ENCODE measurements at places on chromosomes 6 and 20.

DNA sequence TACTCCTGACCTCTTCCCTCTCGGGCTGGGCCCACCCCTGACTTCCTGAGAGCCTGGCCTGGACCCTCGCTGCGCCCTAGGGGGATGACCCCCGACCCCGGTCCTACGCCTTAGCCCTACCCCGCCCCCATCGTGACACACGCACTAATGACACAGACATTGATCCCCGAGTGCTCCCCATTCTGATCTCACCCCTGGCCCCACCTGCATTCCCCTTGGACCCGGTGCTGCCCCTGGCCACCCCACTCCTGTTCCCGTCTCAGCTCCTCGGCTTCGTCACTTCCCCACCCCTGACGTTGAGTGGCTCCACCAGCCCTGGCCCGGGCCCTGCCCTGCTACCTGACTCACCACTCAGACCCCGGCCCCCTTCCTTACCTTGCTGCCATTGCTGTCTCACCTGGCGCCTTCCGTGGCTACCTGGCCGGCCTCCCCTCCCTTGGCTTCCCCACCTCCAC is 12.1 kb downstream of the RBCK1 start:
- DNase-seq, result no peak

DNA sequence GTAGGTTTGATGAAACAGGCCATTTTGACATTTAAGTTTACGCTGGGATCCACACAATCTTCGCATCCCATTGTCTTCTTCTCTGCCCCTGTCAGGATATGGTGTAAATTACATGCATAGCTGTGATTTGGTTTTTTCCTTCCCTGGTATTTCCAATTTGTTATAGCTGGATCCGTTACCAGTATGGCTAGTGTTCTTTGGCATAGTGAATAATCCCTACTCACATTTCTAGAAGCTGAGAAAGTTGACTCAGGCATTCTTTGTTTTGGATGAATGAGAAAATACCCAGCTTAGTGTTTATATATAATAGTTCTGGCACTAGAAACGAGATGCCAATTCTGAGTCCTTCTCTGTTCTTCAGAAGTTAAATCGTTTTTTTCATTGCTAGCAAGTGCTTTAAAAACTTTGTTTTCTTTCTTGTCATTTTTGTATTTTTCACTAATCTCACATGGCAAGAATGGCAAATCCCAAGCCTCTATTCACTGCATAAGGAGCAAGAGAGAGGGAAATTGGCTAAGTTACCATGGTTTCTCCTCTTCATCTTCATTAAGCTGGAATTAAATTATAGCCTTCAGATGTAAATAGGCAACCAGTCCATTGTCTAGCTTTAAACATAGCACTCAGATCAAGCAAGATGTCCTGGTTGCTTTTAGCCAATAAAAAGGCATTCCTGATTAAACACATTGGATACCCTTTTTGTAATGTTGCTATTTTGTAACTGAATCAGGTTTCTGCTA is 91.9 kb upstream of the LAMP5 start:
- DNase-seq, result no peak

DNA sequence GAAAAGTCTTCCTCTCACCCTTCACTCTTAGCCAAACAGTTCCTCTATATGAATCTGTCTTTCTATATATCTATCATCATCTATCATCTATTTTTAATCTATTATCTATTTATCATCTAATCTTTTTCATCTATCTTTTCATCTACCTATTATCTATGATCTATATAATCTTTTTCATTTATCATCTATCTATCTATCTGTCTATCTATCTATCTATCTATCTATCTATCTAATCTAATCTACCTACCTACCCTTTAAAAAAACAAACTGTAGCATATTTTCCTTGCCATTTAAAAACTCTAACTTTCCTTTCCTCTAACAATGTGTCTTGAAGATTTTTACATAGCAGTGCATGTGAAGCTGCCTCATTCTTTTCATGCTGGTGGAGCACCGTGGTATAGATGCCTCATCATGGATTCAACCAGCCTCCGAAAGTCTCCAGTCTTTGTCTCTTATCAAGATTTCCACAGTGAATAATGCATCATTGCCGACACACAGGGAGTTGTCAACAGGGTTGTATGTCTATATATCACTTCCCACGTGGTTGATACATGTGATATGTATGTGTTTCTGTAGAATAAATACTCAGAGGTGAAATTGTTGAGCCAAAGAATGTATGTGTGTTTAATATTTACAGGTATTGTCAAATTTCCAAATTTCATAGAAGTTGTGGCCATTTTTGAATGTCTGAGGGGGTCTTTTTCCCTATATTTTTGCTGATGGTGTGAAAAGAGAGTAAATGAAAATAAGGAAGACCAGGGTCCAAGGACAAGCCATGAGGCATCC is 51.3 kb downstream of the VEGFA start:
- no peak for DNase-seq

DNA sequence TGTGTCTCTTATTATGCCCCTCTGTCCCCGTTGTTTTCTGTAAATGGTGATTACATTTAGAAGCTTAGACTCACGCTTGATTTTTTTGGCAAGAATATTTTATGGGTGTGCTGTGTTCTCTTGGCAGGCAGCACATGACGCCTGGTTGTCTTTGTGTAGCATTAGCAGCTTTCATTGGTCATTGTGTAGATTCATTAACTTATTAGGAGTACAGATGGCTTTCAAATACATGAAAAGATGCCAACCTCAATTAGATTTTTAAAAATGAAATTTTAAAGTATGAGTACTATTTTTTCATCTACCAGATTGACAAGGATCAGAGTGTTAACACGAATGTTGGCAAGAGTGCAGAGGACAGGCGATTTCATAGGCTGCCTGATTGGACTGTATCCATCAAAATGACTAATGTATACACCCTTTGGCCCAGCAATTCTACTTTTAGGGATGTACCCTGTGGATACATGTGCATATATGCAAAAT is 15.2 kb downstream of the COX4I2 start:
- no peak for DNase-seq

GRCh38 chr6:96939007-96939805 is 14.7 kb downstream of the KLHL32 start:
- DNase-seq, result no peak

DNA sequence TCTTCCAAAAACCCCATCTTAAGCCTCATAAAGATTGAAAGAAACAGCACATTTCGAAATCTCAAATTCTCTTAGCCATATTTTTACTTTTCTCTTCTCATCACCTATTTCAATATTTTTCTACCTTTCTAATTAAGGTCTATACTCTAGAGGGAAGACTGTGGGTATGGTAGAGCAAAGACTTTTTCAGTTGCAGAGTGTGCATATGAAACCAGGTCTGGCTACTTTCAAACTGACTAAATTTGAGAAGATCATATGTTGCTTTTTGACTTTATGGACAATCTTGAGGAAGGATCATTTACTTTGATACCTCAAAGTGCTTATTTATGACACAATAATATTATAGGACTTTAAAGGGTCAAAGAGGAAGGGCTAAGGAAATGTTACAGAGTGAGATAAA is 20.7 kb downstream of the FILIP1 start:
- DNase-seq, result no peak

- no peak for DNase-seq
Measured at GRCh38 chr6:92989656-92990055, 429.7 kb downstream of the EPHA7 start.

DNA sequence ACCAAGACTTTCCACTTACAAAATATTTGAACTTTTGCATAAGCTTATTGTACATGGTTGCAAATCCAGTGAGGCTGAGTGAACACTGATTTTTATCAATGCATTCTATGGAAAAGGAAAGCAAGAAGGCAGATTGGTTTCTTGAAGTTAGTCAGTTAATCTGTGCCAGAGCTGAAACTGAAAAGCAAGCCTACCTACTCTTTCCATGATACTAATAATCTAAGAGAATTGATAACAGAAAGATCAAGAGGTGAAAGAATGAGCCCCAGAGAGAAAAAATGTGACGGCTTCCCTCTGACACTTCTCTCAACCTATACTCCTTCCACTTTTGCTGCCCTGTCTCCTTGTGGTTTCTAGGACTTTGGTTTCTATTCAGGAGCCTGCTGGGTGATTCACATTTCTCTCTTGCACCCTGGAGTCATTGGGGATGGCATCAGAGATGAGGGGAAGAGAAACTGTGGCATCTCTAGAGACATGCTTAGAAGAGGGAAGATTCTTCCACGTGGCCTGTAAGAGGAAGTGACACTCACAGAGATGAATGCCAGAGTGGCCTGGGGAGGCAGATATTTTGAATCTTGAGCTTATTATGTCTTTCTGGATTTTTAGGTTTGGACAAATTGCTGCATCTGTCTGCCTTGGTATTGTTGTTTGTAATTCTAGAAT is 158.6 kb upstream of the RIMS1 start:
- DNase-seq, result no peak

GRCh38 chr6:52759085-52759484 is 4.2 kb downstream of the GSTA2 start:
- no peak for DNase-seq

DNA sequence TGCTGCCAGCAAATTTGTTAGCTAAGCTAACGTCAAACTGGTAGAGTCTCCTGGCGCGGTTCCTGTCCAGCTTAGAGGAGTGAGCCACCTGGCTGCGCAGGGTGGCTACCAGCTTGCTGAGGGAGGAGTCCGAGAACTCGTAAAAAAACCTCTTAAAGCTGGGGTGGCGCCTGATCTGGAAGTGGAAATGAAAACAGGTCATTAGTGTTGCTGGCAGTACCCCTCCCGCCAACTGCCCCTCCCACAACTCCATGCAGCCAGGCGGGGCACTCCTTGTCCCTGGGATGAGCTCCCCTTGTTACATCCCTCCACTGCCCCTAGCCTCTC is 17.3 kb downstream of the BNIP5 start:
- DNase-seq, result no peak

All from stimulated activated CD4-positive, alpha-beta T cell treated with anti-CD3 and anti-CD28 coated beads, TNF-alpha, amount 100 ng/mL, for 24 hours (primary cell).